Large intestine (tissue), 12 donors: ENCODE measurements at places on chromosomes 11 and 22. TPM values are rescaled to one million over a fixed set of nuclear protein-coding genes. Genes with fewer than 3 reads are reported as not detected.

GRCh38 chr11:61749591-61750217 is 2.7 kb upstream of the MYRF start:
- DNase-seq, result no peak

DNA sequence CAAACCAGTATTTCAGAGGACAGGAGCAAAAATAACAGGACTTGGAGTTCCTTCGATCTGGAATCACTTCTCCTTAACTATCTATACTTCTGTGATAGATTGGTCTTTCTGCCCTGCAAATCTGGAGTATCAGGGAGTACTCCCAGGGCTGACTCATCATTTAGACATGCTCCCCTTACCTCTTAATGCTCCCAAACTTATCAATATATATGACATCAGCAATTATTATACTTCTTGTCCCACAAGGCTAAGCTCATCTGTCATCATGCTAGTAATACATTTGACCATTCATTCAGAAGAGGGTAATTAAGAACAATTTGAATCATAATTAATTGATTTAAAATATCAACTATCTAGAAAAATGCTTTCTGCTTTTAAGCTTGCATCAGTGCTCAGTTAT is 163.8 kb downstream of the SWAP70 start:
- DNase-seq, result no peak

DNA sequence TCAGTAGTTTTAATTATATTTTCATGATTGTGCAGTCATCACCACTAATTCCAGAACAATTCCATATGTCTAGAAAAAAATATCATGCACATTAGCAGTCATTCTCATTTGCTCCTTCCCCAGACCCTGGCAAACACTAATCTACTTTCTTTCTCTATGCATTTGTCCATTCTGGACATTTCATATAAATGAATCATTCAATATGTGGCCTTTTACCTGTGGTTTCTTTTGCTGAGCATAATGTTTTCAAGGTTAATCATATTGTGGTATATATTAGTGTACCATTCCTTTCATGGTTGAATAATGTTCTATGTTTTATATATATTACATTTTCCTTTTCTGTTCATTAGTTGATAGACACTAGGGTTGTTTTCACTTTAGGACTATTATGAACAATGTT is 811.1 kb upstream of the RAG2 start:
- no peak for DNase-seq

- peak; percentile 20 for DNase-seq
These were observed 6.2 kb upstream of the IGSF22 start for GRCh38 chr11:18731949-18732821.

DNA sequence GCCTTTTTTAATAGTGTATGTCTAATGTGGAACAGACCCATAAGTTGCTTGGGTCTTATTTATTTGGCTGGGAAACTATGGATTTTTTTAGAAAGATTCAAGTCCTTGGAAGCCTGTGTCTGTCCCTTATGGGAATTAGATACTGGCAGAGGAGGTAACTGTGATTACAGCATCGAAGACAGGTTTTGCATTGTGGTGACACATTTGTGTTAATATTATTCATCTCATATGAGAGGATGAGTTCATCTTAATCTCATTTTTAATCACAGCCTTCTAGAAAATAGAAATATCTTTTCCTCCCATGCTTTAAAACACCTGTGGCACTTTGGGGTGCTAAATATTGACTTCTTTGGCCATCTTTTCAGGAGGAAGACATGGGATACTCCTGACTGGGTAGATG is 9.2 kb downstream of the TAB1 start:
- DNase-seq, result no peak

GRCh38 chr11:6270584-6271246 is 11.1 kb downstream of the CCKBR start:
- DNase-seq, result no peak

APOBEC3C gene
- polyA plus RNA-seq, result 13.9 TPM

RFPL2 gene
- 0.21 TPM for polyA plus RNA-seq

IFITM1 gene
- polyA plus RNA-seq, result 137 TPM

LSP1 gene
- 20.5 TPM for polyA plus RNA-seq
